Mesothelial cell of epicardium (in vitro differentiated cells): ENCODE measurements at places on chromosomes 4 and X.

- H3K4me3 ChIP-seq = no peak overlapping the region
- DNase-seq = no peak
- no peak overlapping the region for H3K27ac ChIP-seq
- H3K27me3 ChIP-seq = no peaks in the 10 kb centered on the region
- no peaks in the 10 kb centered on the region for H3K36me3 ChIP-seq
Measured at GRCh38 chr4:10295301-10295700, 161.9 kb downstream of the ZNF518B start.

GRCh38 chr4:163332526-163333406 is at the start of gene NPY1R:
TSS of gene NPY1R (minus strand) at chr4:163332596. CDS start at chr4:163326554, 6,042 bp downstream.
- H3K27ac ChIP-seq = peak within 1 kb of the TSS; percentile 45
- H3K36me3 ChIP-seq = no peaks in the 10 kb centered on the region
- H3K4me1 ChIP-seq = peaks cover 12% of the 10 kb centered on the region
- H3K4me3 ChIP-seq = peak within 1 kb of the TSS; percentile 86

GRCh38 chr4:10336471-10336870 is 120.8 kb downstream of the ZNF518B start:
- no peak overlapping the region for H3K4me3 ChIP-seq
- no peak overlapping the region for H3K27ac ChIP-seq
- H3K27me3 ChIP-seq = peaks cover 2% of the 10 kb centered on the region

GRCh38 chr4:183241721-183242151 is 78.3 kb downstream of the CLDN22 start:
- peaks cover 25% of the 10 kb centered on the region for H3K36me3 ChIP-seq
- H3K27ac ChIP-seq = peak overlapping the region; percentile 51
- peaks cover 23% of the 10 kb centered on the region for H3K4me1 ChIP-seq

DNA sequence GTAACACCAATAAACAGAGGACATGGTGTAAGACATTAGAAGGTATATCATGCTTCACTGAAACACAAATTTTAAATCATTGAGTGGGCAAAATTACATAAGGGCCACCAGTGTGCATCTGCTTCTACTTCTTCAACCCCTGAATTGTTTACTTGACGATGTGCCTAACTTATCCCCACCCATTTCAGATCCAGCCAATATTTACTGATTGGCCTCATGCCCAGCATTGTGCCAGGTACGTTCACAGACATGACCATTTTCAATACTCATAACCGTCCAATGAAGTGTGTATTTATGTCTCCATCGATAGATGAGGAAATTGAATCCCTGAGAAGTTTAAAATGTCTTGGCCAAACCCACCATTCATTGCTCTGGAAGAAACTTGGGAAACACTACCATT is 208.3 kb upstream of the MID1 start:
- H3K4me3 ChIP-seq = no peak overlapping the region
- H3K27ac ChIP-seq = no peak overlapping the region

DNA sequence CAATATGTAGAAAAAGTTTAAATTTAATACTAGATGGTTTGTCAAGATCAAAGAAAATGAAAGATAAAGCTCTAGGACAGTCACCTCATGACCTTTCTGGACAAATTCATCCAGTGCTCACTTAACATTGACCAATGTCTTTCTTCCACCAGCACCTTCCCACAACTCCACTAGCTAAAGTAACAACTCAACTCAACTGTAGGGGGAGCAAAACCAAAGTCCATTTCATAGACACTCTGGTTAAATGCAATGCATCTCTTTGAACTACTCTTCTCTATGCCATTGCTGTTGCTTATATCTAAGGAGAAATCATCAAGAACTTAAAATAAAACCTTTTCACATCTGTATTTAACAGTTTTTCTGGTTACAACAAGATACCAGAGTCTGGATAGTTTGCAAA is 25.1 kb downstream of the UGT2B4 start:
- H3K4me3 ChIP-seq = no peak overlapping the region
- no peaks in the 10 kb centered on the region for H3K4me1 ChIP-seq

- H3K4me1 ChIP-seq = peaks cover 4% of the 10 kb centered on the region
- no peaks in the 10 kb centered on the region for H3K27me3 ChIP-seq
- DNase-seq = no peak
- no peak overlapping the region for H3K4me3 ChIP-seq
- H3K27ac ChIP-seq = no peak overlapping the region
Measured at GRCh38 chrX:124555036-124555595, 208.8 kb downstream of the SH2D1A start.

DNA sequence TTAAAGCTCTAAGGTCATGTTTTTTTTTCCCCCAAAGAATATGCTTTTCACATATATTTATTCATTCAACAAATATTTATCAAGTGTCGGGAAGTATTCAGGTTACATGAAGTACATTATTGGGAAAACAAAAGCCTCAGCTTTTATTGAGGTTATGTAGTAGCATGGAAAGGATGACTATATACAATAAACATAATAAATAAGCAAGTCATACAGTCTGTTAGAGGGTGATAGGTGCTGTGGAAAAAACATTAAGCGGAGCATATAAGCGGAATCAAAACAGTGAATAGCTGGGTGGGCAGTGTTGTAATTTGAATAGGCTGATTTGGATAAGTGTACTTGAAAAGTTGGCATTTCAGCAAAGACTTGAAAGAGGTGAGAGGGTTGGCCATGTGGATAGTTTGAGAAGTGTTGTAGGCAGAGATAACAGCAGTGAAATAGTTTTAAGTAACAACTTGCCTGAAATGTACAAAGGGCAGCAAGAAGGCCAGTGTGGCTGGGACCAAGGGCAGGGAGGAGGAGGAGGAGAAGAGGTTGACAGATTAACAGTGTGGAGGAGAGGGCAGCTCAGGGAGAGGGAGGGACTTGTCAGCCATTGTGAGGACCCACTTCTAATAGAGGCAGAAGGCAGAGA is 558.7 kb downstream of the SPRY1 start:
- DNase-seq = no peak
- no peaks in the 10 kb centered on the region for H3K27me3 ChIP-seq
- H3K27ac ChIP-seq = no peak overlapping the region
- no peaks in the 10 kb centered on the region for H3K36me3 ChIP-seq
- no peak overlapping the region for H3K4me3 ChIP-seq

DNA sequence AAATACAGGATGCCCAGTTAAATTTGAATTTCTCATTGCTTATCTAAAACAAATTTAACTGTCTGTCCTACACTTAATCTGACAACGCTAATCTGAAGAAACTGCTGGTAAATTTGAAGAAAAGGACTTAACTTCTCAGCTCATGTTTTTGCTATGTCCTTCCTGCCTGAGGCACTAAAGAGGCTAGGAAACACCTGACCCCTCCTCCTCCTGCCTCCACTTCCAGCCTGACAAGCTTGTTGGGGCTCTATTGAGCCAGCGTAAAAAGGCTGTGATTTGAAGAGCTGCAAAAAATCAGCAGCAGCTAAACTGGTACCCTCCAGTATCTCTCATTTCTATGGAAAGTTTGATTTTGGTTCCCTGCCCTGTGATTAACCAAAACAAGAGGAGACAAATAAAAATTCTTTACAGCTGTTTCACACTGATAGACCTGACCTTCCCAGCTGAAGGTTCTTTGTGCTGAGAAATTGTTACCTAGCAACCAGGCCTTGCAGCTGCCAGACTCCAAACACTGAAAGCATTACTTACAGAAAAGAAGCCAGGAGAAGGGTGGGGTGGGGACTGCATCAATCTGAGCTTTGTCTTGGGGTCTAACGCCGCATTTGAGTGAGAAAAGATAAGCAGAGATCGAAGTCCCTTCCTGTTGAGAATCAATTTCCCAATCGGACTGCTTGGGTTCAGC is 35.0 kb downstream of the DCX start:
- no peak overlapping the region for H3K27ac ChIP-seq
- no peaks in the 10 kb centered on the region for H3K4me1 ChIP-seq
- no peak for DNase-seq
- H3K36me3 ChIP-seq = no peaks in the 10 kb centered on the region
- H3K4me3 ChIP-seq = no peak overlapping the region

DNA sequence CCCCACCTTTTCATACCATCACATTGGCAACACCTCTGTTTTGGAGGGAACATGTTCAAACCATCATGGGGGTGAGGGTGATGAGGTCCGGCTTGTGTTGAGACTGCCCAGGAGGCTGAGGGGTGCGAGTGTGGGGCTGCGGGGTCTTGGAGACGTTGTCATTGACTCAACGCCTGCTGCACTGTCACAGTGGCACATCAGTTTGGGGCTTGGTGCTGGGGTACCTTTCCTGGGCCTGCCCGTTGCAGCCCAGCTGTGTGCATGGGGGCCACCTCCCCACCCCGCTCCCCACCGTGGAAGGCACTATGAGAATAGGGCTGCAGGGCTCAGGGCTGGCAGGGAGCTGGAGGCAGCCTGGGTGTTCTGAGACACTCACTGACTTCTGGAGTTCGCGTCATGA is 2.3 kb downstream of the HTRA3 start:
- DNase-seq = no peak
- peaks cover 28% of the 10 kb centered on the region for H3K27me3 ChIP-seq
- H3K27ac ChIP-seq = no peak overlapping the region
- peak overlapping the region; percentile 53 for H3K4me3 ChIP-seq

DNA sequence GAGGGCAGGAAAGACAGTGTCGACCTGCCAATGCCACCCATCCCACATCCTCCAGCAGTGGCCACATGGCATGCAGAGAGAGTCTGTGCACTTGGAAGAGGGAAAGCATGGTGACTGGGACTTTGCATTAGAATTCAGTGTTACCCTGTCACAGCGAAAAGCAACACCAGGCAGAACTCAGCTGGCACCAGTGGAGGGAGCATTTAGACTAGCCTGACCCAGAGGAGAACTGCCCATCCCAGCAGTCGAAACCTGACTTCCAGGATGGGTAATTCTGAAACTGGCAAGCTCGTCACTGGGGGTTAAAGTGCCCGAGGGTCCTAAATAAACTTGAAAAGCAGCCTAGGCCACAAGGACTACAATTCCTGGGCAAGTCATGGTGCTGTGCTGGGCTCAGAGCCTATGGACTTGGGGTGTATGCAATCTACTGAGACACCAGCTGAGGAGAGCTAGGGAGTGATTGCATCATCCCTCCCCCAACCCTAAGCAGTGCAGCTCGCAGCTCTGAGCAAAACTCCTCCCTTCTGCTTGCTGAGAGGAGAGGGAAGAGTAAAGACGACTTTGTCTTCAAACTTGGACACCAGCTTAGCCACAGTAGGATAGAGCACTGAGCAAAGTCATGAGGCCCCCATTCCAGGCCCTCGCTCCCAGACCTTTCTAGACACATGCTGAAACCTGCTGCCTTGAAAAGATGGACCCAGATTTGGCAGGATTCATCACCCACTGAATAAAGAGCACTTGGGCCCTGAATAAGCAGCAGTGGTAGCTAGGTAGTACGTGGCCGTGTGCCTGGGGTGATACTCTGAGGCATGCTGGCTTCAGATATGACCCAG is 68.8 kb downstream of the DDX60L start:
- no peak overlapping the region for H3K27ac ChIP-seq
- no peak overlapping the region for H3K4me3 ChIP-seq
- DNase-seq = no peak
- peaks cover 19% of the 10 kb centered on the region for H3K36me3 ChIP-seq
